ENCODE measurements at places on chromosomes 7 and 10.
A peak's percentile ranks its signal among the peaks of the same experiment; 100 is the strongest.

- DNase-seq, result no peak
Measured at GRCh38 chr10:43076876-43077420, at the start of gene RET. TSS of gene RET (plus strand) at chr10:43077069. CDS start at chr10:43077259, 190 bp downstream.

GRCh38 chr7:50349963-50350944 lies 45.7 kb downstream of the IKZF1 start:
- DNase-seq, result no peak

DNA sequence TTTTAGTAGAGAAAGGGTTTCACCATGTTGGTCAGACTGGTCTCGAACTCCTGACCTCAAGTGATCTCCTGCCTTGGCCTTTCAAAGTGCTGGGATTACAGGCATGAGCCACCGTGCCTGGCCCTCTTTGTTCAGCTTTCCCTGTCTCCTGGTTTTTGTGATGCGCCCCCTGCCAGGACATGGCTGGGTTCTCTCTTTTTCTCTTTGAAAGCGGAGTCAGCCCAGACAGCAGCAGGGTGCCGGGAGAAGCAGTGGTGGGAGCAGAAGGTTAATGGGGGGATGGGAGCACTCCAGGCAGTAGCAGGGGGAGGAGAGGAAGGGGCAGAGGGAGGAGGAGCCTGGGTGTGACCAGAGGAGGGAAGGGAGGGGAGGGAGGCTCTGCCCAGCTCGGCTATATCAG lies 1.8 kb downstream of the MUC3A start:
- DNase-seq, result no peak

DNA sequence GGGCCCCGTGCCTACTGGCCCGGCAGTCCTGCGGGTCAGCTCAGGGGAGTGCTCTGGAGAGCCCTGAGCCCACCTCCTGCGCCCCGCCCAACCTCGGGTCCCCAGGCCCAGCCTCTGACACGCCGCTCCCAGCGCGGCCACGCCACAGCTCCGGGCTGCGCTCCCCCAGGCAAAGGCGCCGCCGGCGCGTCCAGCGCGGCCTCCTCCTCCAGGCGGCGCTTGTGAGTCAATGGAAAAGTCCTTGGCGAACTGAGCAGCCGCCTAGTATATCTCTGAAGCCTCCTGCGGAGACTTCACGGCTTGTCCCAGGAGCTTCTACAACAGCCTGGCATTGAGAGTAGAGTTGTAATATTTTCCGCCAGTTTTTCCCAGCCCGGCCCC lies 29.5 kb upstream of the BMS1 start:
- DNase-seq, result no peak

DNA sequence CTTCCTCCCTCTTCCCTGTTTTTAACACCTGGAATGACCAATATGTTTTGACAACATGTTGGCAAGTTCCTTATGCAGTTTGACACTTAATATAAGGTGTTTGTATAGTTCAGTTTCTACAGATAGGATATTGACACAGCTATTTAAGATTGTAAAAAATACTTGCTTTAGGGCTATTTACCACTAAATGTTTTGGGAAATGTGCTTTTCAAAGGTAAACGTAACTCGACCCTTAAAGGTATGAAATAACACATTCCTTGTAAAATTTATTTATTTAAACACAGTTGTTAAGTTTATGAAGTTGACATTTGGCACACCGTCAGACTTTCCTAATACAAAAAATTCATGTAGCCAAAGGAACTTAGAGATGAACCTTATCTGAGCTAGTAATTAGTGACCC lies 817.6 kb downstream of the PCDH15 start:
- no peak for DNase-seq

DNA sequence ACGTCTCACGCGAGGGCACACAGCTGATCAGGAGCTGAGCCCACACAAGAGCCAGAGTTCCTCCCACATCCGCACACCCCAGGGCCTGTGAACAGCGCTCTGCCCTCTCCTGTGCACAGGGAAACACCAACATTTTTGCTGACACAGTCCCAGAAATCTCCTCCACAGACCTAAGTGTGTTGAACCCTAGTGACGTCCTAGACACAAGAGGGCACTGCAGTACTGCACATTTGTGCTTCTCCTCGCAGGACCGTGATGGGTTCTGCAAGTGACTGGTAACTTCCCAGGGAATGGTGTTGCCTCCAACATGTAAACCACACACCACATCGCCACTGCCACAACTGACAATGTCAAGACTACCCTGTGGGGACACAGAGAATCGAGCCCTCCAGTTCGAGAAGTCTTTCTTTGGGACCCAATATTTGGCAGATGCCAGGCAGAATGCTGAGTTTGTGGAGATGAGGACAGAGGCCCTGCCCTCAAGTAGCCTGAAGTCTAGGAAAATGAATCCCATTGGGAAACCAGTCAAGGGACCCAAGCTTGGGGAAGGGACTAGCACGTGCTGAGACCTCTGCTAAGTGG lies 170.3 kb downstream of the PAXIP1 start:
- no peak for DNase-seq

DNA sequence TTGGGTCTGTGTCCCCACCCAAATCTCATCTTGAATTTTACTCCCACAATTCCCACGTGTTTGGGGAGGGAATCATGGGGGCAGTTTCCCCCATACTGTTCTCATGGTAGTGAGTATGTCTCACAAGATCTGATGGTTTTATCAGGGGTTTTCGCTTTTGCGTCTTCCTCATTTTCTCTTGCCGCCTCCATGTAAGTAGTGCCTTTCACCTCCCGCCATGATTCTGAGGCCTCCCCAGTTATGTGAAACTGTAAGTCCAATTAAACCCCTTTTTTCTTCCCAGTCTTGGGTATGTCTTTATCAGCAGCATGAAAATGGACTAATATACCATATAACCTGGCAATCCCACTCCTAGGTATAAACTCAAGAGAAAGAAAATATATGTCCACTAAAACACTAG lies 25.9 kb upstream of the SP4 start:
- no peak for DNase-seq

DNA sequence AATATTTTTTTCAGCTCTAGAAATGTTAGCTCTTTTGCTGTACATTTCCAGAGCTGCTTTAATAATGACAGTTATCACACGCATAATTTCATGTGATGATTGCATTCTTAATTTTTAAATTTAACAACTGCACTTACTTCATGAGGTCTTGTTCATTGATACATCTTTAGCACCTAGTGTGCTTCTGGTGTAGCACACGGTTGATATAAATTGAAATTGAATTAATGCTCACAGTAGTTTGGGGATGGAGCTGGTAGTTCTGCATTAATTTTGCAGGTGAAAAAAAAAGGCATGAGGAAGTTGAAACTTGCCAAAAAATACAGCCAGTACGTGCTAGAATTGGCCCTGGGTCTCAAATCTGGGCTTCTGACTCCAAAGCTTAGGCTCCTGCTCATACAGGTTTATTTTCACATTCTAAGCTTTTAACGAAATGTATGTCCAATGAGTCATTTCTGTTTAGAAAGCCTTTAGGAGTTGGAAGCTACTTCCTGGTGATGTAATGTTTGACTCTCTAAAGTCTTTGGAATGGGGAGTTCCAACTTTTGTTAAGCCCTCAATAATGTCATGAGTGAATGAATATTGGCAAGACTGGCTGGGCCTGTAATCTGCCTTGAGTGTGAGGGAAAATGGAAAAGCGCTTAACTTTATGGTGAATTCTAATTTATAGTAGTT lies 62.5 kb downstream of the DAGLB start:
- DNase-seq, result peak; percentile 66

- DNase-seq, result no peak
Measured at GRCh38 chr7:90025771-90026170, 128.5 kb upstream of the STEAP1 start.

GRCh38 chr10:287814-288213 lies 152.6 kb downstream of the ZMYND11 start:
- DNase-seq, result no peak

- no peak for DNase-seq
Measured at GRCh38 chr10:48905311-48905710, 34.3 kb downstream of the LRRC18 start.

DNA sequence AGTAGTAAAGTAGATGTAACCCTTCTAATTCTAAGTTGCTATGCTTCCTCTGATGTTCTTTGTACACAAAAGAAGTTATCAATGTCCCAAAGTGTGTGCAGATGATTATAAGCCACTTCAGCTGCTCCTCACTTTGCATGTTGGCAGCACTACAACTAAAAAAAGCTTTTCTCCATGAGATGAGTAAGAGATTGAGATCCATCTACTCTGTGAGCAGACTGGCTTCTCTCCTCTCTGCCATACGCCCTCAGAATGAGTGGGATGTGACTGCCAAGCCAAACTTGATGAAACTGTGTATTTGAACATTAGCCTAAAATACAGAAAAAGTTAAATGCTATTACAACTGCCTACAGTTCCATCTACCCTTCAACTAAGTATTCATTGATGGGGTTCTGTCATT lies 102.9 kb upstream of the ETV1 start:
- no peak for DNase-seq

GRCh38 chr10:113126229-113127201 lies 176.5 kb downstream of the TCF7L2 start:
- no peak for DNase-seq

GRCh38 chr7:117072620-117073118 lies 119.4 kb downstream of the ST7 start:
- no peak for DNase-seq

GRCh38 chr7:39645482-39646407 lies 22.4 kb downstream of the RALA start:
- no peak for DNase-seq

GRCh38 chr7:71871446-71871845 lies 540.7 kb downstream of the CALN1 start:
- DNase-seq, result no peak

- DNase-seq, result no peak
Measured at GRCh38 chr10:132417257-132417910, 20.4 kb downstream of the PWWP2B start.

- DNase-seq, result no peak
Measured at GRCh38 chr7:134289423-134289822, 27.3 kb downstream of the SLC35B4 start.

DNA sequence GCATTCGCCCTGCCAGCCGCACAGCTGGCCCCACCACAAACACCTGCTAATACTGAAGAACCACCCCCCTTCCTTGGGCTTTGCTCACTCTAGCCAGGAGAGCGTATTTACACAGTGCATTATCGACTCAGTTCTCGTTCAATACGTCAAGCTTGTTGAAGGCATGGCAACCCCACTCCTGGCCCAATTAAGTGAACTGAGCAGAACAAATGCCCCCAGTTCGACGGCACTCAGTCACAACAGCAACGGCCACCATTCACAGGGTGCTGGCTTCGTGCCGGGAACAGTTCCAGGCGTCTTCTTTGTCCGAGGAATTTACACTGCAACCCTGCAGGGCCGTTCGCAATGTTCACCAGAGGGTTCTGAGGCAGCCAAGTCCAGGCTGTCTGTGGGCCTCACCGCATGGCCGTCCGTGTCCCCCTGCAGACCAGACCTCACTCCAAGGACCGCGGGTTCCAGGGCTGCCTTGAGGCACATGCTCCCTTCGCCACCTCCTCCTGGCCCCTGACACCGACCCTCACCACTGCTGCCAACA lies 175.3 kb downstream of the DIP2C start:
- DNase-seq, result no peak

DNA sequence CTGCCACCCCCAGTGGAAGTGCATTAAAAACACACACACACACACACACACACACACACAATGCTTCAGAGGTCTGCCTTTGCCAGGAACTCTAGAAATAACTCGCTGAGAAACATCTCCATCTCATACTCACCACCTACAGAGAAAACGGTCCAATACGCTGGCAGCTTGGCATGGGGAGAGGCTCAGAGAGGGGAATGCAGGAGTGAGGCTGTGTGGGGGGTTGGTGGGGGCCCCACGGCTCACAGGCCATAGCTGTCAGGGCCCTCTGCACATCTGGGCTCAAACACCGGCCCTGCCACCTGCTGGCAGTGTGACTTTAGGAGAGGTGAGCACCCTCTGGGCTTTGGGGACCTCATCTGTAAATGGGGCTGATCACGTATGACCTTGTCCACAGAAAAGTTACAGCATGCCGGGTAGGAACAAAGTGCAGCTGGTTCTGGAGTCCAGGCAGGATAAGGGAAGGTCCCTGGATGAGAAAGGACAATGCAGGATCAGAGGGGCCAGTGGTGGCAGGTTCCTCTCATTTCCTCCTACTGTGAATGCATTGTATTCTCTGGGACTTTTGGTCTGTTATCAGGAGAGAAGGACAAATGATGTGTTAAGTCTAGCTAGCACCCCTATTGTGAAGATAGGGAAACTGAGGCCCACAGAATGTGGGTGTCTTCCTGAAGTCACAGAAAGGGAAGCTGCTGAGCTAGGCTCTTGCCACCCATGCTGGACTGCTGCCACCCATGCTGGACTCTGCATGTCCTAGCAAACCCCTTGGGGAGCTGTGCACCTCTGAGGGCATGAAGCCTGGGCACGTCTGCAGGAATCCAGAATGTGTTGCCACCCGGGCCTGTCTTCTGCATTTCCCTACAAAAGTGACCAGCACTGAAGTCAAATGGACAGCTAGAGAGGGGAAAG lies 404.6 kb downstream of the RPS24 start:
- no peak for DNase-seq

DNA sequence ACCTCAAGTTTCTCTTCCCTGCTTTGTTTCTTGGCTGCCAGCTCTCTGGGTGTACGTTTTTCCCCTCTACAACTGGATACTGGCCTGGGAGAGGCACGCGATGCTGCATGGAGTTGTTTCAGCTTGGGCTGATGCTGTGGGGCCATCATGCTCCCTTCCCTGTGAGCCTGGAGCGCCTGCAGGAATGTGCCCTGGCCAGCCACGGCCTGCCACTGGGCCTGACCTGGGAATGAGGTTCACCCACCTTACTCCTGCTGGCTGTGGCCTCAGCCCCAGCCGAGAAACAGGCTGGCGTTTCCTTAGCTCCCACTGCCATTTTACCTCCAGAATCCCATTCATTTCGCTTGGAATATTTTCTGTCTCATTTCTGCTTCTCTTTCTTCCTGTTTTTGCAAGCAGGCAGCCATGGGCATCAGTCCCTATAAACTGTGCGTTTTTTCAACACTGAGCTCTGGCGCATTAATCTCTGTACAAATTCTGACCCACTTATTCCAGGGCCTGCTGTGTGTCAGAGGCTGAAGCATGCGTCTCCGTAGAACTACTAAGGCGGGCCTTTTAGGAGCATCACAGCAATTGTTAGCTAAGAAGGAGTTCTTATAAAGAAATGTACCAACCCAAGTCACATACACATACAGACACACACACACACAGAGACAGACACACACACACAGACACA lies 57.9 kb downstream of the GATA3 start:
- no peak for DNase-seq

- DNase-seq, result peak; percentile 30
Measured at GRCh38 chr10:96073722-96074121, 30.3 kb downstream of the CCNJ start.

DNA sequence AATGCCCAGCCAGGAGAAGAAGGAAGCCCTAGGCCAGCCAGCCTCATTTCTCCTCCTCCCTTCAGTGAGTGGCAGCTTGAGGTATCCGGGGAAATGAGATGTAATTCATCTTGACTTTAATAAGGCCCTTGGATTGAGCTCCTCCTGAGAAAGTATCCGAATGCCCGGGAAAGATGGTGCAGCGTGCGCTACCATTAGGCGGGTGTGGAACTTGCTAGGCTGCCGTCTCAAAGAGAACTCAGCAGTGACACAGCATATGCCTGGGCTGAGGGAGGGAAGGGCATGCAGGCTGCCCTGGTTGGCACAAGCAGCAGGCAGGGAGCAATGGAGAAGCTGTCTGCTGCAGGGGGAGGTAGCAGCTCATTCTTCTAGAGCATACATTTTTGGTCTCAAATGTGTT lies 659.8 kb upstream of the FOXK1 start:
- no peak for DNase-seq

Data from HS-27A (cell line).